ENCODE measurements at places on chromosomes 2 and 18.
A peak's percentile ranks its signal among the peaks of the same experiment; 100 is the strongest.

- DNase-seq: peak; percentile 65
Observed at GRCh38 chr18:77071711-77072292, 60.8 kb downstream of the MBP start.

DNA sequence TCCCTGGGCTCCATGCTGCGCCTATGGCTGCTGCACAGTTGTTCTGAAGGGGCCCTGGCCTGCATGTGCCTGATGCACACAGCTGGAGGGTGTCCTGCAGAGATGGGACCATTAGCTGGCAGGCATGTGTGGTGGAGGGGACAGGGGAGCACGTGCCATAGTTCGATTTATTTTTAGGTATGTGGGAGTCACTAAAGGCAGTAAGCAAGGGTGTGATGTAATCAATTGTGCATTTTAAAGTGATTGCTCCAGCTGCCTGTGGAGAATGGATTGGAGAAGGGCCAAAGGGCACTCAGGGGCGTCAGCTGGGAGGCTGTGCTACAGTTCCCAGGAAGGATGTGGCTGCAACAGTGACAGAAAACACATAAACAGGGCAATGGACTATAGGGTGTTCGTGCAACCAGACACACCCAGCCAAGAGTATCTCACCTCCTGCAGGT, 205.1 kb downstream of the ARL4C start:
- no peak for DNase-seq

- peak; percentile 33 for DNase-seq
Observed at GRCh38 chr2:196268538-196269338, 97.4 kb upstream of the STK17B start.

- no peak for DNase-seq
Observed at GRCh38 chr2:124953921-124954320, 928.8 kb downstream of the CNTNAP5 start.

GRCh38 chr2:16653799-16654198, 11.8 kb downstream of the CYRIA start:
- no peak for DNase-seq

DNA sequence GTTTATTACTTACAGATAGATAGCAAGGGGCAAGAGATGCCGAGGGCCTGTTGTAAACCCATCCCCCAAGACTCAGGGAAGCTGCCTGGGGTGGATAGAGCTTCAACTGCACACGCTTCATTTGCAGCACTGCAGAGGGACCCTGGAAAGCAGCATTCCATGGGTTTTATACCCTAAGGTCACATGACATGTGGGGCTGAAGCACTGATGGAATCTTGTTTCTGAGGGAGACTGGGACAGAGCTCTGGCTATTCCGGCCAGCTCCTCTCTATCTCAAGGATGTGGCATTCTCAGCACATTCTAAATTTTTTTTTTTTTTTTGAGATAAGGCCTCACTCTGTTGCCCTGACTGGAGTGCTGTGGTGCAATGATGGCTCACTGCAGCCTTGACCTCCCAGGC, 300.1 kb downstream of the MYCN start:
- DNase-seq: no peak

GRCh38 chr2:230053753-230054478, 14.8 kb downstream of the SLC16A14 start:
- peak; percentile 11 for DNase-seq

DNA sequence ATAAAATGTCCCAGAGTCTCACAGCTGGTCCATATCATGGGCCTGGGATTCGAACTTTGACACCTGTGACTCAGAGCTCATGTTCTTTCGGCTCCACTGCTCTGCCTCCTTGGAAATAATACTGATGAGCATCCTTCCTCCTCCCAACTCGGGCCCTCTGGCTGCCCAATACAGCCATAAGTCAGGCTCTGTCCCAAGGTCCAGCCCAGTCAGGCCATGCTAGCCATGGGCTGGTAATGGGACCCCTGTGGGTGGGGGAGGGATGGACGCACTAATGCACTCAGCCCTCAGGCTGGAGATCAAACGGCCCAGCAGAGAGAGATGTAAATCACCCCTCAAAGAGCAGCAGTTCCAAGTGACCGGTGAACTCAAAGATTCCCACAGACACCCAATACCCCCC, 61.1 kb downstream of the DDX1 start:
- DNase-seq: no peak
